CD4-positive, alpha-beta T cell treated with Interleukin-6 at 100 ng/mL for 8 hours (primary cell): ENCODE measurements at places on chromosomes 7 and 10.

DNA sequence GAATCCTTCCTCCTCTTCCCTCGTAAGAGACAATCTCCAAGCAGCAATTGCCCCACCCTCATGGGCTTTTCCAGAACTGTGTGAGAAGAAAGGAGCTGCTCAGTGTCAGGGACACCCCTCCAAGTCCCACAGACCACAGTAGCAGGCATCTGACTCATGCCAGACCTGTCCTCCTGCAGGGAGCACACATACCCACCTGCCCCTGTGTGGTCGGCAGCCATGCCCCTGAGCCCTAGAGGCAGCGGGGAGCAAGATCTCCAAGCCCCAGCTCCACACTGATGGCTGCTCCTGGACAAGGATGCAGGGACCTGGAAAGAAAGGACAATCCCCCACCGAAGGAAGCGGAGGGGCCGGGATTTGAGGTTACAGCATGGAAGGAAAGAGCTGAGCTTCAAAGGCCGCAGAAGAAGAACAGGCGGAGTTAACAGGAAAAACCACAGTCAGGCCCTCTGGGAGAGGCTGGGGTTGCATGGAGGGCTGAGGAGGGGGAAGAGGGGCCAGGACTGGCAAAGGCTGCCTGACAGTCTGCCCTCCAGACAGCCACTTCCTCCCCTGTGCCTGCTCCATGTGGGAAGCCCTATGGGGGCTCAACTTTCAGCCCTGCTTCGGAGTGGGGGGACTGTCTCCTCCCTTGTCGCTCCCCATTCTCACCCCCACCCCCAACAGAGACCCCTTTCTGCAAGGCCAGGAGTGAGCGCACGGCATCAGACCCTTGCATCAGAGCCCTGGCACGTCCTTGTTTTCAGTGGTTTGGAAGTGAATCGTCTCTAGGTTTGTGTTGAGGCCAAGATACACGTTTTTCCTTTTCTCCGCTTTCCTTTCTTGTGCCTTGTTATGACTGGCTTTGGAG is 46.8 kb downstream of the ASB13 start:
- no peak for DNase-seq

DNA sequence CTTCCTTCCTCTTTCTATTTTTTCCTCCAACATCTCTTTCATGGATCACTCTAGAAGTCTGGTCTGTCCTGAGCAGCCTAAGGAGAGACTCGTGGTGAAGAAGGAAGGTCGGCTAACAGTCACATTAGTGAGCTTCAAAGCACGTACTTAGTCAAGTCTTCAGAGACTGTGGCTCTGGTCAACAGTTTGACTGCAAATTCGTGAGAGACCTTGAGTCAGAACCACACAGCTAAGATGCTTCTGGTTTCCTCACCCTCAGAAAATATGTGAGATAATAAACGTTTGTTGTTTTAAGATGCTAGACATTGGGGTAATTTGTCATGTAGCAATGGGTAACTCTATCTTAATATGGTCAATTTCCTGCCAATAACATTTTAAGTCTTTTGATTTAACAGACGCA is 126.2 kb upstream of the LRRN3 start:
- DNase-seq = no peak

DNA sequence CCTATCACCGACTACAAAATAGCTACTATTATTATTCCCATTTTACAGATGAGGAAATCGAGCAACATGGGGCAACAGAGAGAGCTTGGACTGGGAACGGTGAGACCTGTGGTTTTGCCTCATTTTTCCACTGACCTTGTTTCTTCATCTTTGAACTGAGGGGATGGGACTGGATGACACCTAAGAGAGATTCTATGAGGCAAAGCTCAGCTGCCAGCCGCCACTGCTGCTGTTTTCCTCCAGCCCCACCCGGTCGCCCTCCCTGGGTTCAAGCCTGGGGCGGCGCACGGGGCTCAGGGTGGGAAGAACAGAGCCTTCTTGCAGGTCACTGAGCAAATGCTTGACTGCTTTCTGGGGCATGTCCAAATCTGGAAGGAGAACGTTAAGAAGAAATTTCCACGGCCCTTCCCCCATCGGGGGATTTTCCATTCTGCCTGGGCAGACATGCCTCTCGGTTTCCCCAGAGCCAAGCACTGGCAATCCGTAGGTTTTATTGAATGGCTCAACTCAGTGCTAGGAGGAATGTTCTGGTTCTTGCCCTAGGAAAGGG is 12.3 kb downstream of the DDIT4 start:
- DNase-seq = no peak

DNA sequence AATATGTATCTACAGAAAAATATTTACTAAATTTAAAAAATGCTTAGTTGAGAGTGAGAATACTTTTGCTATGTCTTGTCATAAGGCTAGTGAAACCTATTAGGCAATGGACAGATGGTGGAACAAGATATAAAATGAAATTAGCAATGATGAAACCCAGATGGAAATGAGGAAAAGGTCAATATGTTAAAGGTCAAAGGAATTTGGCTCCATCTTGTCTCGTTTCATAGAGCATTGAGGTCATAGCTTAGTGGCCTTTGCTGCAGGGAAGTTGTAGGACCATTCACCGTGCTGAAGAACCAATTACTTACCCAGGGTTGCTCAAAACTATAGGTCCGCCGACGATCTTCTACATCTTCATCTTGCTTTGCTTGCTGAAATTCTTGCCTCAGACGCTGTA is 683.9 kb downstream of the PARD3 start:
- no peak for DNase-seq

DNA sequence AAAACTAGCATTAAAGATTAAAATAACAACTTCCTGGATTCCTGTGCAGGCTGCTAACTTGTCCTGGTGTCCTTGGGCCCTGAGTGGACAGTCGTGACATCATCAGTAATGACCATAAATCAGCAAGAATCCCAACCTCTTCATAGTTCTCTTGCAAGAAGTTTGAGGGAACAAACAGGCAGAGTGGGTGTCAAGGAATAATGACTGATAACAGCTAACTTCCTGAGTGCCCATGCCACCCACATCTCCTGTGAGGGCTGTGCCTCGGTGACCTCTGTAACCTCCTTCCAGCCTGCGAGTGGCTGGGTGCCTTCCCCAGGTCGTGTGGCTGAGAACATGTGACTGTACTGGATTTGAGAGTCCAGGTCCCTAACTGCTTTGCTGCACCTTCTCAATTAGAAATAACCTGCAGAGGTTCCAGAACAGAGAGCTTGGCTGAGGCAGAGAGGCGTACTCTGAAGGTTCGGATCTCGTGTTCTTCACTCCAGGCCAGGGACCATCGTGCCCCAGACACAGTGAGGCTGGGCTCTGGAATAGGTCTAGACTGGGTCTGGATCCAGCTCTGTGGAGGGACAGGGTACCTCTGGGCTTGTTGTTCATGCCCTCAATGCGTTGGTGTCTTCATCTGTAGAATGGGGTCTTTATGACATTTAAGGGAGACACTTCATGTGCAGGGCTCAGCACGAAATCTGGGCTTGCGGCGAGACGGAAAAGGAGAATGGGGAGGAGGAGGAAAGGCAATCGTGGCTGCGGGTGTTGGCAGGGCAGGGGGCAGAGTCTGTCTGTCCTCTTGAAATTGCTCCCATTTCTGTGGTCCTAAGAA is 313.1 kb upstream of the ZNF32 start:
- no peak for DNase-seq

DNA sequence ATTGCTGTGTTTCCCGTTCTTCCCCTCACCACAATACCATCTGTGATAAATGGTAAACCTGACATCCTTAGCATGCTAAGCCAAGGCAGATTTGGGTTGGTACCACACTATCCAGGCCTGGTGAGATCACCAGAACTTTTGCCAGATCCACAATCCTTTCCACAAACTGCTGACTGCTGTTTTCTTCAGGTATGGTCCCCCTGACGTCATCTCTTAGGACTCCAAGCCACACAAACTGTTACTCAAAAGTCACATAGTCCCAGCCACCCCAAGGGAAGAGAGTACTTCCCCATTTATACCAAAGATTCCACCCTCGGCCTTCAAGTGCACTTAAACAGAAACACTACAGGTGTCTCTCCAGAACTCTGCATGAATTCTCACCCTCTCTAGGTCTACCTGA is 34.8 kb downstream of the SLC25A13 start:
- no peak for DNase-seq
